ENCODE measurements at places on chromosomes 12 and 14.

DNA sequence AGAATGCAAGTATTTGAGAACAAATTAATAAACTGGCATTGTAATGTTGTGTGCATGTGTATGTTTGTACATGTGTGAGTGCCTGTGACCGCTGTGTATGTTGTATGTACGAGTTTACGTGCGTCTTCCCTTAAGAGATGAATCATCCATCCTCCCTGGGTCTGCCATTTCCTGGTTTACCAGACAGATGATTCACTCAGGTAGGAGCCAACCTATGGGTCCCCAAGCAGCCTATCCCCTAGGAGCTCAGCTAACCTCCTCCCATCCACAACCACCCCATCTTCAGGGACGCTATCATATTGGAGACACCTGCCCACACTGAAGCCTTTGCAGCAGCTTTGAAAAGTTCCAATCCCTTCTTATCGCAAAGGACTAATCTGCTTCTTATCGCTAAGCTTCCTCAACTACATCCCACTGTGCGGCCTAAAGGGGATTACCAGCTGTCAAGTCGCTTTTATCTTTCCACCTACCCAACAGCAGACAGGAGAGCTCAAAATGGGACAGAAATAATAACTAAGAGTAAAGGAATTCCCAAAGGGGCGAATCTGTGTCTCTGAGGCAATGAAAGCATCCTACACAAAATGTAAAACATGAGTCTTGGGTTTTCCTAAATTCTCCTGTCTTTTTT, 81.5 kb upstream of the TMCC3 start:
- no peak for DNase-seq

DNA sequence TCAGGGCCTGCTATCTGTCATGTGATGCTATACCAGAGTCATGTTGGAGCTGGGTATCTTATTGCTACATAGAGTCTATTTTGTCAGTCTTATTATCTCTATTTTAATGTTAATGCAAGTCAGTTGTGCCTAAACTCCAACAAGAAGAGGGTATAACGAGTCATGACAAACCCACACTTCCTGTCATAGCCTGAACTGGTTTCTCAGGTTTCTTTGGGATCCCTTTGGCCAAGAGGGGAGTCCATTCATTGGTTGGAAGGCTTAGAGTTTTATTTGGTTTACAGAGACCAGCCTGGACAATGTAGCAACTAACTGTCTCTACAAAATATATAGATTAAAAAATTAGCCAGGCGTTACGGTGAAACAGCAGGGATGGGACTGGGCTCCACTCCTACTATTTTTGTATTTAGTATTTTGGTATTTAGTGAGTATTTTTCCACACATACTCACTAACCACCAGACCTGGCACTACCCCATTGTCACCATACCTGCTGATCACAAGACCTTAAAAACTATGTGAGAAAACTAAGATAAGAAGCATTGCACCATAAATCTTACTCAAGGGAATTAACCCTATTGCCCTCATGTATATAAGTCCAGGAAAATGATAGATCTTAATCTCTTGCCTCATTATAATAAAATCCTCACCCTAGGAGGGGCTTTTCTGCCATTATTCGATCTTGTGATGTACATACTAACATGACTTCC, 387.5 kb downstream of the IPO8 start:
- no peak for DNase-seq

DNA sequence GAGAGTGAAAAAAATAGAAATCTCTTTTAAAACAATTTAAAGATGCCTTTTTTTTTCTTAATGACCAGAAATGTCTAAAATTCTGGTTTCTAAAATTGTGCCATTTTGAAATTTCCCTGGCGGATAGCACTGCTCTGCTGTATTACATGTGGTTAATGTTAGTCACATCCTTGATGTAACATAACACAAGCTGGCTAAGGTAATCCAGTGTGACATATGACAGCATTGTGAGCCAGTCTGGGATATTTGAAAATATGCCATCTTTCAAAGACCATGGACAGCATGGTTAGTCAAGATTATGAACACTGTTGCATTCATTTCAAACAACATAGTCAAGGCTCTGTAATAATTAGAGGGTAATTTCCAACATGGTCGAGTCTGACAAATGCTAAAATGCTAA, 133.2 kb downstream of the ALX1 start:
- no peak for DNase-seq

DNA sequence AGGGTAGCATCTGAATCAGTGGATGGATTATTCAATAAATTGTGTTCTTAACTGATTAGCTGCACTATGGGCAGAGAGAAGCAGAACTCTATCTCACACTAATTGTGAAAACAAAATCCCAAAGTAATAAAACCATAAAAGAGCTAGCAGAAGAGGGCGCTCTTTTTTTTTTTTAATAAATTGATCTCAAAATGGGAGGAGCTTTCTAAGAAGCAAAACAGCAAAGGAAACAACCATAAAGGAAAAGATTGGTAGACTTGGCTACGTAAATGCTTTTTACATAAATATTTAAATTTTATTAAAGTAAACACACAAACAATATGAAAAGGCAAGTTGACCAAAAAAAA, 1.5 kb upstream of the TM7SF3 start:
- no peak for DNase-seq

DNA sequence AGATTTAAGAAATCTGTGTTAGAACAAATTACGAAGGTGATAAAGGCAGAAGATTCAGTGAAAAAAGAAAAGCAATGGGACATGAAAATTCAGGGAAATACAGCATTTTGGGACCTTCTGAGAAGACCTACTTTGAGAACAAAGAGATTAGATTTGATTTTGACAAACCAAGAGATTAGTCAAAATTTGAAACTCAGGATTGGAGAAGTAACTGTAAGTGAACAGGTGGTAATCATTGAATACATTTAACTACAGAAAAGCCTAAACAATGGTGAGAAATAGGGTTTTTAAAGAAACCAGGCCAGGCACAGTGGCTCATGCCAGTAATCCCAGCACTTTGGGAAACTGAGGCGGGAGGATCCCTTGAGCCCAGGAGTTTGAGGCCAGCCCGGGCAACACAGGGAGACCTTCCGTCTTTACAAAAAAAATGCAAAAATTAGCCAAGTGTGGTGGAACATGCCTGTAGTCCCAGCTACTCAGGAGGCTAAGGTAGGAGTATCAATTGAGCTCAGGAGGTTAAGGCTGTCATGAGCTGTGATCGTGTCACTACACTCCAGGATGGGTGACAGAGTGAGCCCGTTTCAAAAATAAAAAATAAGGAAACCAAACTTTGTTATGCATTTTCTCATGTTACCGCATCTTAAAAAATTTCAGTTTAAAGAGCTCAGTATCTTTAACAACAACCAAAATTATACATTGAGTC, 8.9 kb upstream of the SAV1 start:
- DNase-seq, result no peak

DNA sequence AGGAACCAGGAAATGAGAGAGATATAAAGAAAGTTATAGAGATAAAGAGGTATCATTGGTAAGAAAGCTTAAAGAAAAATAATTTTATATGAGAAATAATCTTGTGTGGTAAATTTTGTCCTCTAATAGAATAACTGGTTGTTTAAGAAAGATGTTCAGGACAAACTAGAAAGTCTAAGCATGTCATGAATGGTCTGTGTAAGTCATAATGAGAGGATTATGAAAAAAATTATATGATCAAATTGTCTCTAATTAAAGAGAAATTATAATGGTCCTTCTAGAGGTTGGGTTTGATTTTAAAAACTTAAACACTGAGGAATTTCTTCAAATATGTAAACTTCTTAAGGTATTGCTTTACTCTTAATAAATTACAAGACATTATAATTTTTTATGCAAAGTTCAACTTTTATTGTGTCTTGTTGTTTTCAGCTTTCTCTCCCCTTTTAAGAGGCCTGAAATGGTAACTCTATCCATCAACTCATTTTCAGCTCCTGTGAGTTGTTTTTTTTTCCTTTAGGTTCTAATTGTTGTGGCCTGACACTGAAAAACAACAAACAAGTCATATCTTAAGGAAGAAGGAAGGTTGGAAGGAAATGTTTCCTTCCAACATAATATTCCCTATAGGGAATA, 88.2 kb upstream of the CNOT2 start:
- DNase-seq, result no peak

DNA sequence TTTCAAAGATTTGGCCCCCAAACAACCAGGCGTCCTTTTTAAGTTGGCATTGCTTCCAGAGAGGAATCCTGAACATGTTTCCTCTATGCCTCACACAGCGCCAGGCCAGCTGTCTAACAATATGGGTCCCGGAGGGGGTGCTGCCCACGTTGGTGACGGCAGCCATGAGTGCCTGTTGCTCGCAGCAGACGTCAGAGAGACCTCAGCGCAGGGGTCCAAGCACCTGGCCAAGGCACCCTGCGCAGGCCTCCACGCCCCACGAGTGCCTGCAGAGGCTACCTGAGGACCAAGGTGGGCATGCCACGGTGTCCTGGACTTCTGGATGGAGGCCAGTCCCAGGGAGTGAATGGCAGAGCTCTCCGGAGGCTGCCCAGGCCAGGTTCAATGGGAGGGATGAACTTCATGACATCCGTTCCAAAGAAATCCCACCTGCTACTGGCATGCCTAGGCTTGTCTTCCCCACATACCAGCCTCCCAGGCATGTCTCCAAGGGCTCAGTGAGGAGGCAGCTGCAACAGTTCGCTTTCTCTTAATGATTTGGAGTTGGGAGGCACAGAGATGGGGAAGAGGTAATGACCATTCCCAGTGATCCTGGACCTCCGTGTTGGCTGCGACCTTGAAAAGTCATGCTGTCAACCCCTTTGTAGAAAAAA, 11.6 kb upstream of the FOXN3 start:
- DNase-seq, result no peak

DNA sequence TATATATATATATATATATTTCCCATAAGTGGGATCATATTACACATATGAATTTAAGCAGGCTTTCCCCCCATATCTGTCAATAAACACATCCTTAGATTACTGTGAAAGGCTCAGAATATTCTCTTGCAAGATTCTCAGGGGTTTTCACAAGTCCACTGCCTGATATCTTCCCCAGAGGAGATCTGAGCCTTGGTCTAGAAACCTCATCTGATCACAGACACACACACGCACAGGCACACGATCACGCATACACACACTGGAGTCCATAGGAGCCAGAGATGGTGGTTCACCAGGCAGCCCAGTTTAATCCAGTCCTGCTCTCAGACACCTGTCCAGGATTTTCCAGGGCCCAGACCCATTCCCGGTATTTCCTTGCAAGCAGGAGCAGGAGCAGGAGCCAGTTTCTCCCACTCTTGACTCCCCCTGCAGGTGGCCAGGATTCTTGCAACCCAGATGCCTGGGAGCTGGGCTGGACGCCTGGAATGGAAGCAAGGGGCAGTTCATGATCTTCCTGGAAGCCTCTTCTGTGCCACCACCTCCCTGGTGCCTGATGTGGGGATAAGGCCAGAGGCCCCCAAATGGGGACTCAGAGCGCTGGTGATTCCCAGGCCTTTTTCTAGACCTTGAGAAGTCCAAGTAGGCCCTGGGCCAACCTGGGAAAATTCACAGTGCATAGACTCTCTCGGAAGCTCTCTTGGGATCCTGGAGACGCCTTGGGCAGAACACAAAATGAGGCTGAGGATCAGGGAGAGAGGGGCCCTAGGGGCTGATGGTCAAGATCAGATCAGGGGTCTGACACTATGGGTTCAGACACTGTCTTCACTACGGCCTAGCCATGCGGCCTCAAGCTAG, 16.5 kb upstream of the KRT78 start:
- DNase-seq, result peak; percentile 48

- DNase-seq, result no peak
These were observed 138.3 kb upstream of the GARIN2 start for GRCh38 chr14:67050896-67051295.

DNA sequence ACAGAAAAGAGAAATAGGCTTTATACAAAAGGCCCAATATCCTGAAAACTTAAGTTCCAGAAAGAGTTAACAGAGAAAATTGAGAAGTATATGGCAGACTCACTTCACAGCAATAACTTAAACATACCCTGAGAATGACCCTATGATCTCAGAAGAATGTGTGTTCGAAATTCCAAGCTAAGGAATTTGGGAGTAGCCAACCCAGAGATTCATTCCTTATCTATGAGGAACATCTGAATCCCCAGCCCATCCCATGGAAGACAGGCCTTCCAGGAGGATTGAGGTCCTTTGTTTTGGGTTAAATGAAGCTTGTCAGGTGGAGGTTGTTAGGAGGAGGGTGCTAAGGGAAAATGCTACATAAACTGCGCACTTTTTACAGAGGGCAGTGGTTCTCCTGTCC, 7.5 kb upstream of the SAV1 start:
- no peak for DNase-seq

- no peak for DNase-seq
These were observed 228.6 kb downstream of the MED13L start for GRCh38 chr12:116048879-116049278.

- DNase-seq, result no peak
These were observed 62.0 kb upstream of the LMNTD1 start for GRCh38 chr12:25615119-25615518.

GRCh38 chr12:40300490-40300889, 75.7 kb downstream of the LRRK2 start:
- no peak for DNase-seq

- DNase-seq, result no peak
These were observed 31.8 kb downstream of the ATXN3 start for GRCh38 chr14:92074555-92074954.

DNA sequence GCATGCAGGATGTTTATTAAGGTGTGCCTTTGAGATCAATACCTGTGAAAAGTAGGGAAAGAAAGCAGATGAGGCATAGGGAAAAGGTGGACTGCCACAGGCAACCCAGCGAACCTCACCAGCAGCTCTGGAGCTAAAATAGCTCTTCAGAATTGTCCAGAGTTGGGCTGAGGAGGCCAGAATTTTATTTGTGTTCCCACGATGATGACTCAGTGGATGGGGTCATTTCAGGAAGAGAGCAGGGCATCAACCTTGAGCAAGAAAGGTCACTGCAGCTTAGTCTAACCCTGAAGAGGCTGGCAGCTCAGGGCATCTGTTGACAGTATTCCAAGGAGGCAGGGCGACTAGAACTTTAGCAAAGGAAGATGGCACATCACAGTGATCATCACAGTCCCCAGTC, 696.1 kb downstream of the DIO2 start:
- DNase-seq, result no peak

DNA sequence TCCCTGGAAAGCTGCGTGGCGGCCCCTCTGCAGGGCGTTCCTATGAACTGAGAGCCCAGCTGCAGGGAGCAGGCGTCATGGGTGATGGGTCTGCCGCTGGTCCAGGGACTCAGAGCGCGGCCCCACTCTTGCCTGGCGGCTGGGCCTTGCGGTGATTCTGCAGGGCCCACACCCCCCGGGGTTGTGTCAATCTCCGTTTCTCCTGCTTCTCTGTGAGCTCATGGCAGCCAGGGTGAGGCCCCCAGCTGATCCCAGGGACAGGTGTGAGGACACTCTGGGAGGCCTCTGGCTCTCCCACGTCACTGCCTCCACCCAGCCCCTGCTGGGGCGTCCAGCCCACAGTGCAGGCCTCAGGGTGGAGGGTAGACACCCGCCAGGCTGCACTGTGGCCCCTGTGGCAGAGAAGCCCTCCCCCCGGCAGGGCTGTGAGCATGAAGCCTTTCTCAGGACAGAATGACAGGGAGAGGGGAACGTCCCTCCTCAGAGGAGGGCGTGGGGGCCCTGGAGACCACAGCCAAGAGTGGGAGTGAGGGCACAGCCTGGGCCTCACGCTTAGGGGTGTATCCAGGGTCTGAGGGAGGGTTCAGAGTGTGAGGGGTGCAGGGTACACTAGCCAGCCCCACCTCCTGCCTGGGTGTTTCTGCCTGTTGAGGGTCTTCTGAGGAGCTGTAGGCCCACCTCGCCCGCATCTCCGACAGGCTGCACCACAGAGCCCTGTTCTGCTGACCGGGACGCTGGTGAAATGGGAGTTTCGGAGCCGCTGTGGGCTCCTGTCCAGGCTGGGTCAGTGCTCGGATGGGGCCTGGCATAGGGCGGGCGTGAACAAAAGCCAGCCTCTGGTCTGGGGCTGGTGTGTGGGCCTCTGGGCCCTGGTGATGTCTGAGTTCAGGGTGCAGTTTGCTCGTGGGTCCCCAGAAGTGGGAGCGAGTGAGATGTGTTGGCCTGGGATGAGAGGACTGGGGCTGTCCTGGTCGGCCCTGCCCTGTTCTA, 26.7 kb upstream of the CRIP2 start:
- no peak for DNase-seq
